M059J (cell line): ENCODE measurements at places on chromosomes 1 and 21. TPM values are rescaled to one million over a fixed set of nuclear protein-coding genes. Genes with fewer than 3 reads are reported as not detected.

The MSH4 gene
- total RNA-seq: not detected in 2 replicates

The HPCAL4 gene
- 1.0 and 1.1 TPM in 2 replicates for total RNA-seq

DNA sequence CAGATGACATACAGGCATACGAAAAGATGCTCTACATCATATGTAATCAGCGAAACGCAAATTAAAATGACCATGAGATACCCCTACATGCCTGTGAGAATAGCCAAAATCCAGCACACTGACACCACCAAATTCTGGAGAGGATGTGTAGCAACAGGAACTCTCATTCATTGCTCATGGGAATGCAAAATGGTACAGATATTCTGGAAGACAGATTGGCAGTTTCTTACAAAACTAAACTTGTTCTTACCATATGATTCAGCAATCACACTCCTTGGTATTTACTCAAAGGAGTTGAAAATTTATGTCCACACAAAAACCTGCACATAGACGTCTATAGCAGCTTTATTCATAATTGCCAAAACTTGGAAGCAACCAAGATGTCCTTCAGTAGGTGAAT, 52.6 kb downstream of the TM2D1 start:
- DNase-seq: no peak

- DNase-seq: no peak
Observed at GRCh38 chr1:242788771-242789170, 264.3 kb upstream of the PLD5 start.

- DNase-seq: no peak
Observed at GRCh38 chr1:116836099-116836498, 73.6 kb upstream of the PTGFRN start.
